Cortex of kidney (tissue), 1 donor: ENCODE measurements at places on chromosomes 3 and 15.

GRCh38 chr3:28042095-28042635, 199.3 kb upstream of the CMC1 start:
- DNase-seq, result no peak

- no peak for DNase-seq
Measured at GRCh38 chr3:18402239-18402799, 22.8 kb downstream of the SATB1 start.

DNA sequence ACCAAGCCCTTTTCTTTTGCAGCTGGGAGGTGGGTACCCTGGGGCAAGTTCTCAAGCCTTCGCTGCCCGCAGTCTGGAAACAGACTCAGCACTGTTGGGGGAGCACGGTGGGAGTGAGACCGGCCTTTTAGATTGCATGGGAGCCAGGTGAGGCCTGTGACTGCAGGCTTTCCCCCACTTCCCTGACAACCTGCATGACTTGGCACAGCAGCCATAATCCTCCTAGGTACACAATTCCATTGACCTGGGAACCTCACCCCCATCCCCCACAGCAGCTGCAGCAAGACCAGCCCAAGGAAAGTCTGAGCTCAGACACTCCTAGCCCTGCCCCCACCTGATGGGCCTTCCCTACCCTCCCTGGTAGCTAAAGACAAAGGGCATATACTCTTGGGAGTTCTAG, 52.2 kb upstream of the CCDC80 start:
- no peak for DNase-seq

GRCh38 chr15:62624547-62625378, 417.8 kb upstream of the TPM1 start:
- DNase-seq, result no peak

DNA sequence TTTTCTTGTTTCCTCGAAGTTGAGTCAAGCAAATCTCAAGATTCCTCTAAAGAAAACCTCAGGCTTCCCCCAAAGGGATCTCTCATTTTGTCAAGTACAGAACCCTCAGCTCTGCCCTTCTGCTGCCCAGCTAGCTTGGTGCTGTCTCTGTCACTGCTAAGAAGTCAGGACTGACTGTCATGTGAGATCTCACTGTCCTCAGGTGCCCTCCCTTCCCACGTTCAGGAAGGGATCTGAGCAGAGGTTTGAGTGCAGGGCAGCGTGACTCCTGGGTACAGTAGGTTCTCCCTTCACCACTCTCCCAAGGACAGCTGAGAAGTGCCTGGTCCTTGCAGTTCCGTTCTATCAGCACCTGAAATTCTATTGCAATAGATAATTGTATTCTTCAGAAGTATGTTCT, 229.7 kb downstream of the SLCO3A1 start:
- DNase-seq, result no peak

GRCh38 chr3:95711789-95712188, 1102.6 kb upstream of the EPHA6 start:
- DNase-seq, result no peak

- no peak for DNase-seq
Measured at GRCh38 chr3:15148614-15149013, 49.7 kb upstream of the RBSN start.
